ENCODE measurements at places on chromosomes 3 and 15.

DNA sequence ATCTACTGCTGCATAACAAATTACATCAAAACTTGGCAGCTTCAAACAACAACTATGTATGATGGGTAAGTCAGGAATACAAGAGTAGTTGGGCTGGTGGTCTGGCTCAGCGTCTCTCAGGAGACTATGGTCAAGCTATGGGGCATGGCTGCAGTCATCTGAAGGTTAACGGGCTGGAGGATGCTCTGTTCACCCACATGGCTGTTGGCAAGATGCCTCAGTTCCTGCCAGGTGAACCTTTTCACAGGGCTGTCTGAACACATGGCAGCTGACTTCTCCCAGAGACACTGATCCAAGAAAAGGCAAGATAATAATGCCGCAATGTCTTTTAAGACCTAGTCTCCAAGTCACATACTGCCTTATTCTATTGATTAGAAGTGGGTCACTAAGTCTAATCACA lies 63.7 kb downstream of the GPR176 start:
- DNase-seq, result no peak

GRCh38 chr3:186152889-186153292 lies 44.0 kb upstream of the ETV5 start:
- peak; percentile 49 for DNase-seq

DNA sequence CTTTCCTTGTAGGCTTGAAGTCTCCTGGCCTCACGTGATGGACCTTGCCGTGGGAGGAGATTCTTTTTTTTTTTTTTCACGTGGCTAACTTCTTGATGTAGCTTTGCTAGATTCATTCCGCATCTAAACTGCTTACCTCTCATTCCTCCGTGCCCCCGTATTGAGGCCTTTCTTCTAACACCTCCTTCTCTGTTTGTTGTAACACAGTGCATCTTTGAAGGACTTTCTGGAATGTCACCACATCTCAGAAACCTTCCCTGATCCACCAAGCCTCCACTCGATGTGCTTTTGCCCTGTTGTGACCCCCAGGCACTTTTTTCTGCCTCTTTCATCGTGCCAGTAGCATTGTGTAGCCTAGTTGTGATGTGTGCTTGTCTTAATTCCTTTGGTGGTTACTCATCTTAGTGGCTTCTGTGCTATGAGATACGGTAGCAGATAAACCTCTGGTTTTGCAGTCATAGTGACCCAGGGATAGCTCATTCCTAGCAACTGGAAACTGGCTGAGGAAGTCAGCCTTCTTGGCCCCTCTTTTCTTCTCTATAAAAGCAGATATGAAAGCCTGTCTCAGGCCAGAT lies 1.6 kb upstream of the BNC1 start:
- DNase-seq, result no peak

DNA sequence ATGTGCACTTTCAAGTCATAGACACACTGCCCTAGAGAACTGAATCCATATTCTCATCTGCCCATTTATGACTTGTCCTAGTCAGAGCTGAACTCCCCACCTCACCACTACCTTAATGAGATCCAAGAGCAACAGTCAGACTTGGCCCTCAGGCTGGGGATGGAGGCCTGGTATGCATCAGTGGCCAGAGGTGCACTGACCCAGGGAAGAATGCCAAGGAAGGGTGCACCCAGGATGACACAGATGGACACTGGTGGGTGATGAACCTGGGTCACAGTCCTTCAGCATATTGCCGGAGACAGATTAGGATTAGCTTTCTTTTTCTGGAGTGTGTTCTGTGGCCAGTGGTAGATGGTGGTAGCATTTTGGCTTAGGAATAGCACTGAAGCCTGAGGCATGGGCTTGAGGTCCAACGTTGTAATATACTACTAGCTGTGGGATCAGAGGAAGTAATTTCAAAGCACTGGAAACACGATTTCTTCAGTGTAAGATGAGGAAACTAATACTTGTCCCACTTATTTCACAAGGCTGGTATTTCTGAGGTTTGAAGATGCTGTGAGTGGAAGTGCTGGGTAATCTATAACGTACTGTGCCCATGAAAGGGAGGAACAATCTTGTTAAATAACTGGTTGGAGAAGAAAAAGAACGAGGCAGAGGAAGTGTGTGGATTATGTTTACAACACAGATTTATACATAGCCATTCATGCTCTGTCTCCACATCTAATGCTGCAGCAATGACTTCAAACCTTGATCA lies 265.0 kb downstream of the THRB start:
- no peak for DNase-seq

DNA sequence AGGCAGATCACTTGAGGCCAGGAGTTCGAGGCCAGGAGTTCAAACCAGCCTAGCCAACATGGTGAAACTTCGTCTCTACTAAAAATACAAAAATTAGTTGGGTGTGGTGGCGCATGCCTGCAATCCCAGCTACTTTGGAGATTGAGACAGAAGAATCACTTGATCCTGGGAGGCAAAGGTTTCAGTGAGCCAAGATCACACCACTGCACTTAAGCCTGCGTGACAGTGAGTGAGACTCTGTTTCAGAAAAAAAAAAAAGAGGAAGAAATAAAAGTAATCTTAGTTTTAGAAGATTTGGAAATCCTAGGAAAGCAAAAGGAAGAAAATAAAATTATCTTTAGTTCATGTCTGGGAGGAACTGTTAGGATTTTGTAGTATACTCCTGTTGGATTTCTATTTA lies 77.2 kb downstream of the IL12A start:
- DNase-seq, result no peak

- DNase-seq, result no peak
These were observed 302.5 kb upstream of the AZI2 start for GRCh38 chr3:28651159-28651558.

GRCh38 chr3:159380891-159381290 lies 579.0 kb downstream of the MFSD1 start:
- DNase-seq, result no peak

- DNase-seq, result no peak
These were observed 8.5 kb upstream of the HACD2 start for GRCh38 chr3:123593381-123593780.

DNA sequence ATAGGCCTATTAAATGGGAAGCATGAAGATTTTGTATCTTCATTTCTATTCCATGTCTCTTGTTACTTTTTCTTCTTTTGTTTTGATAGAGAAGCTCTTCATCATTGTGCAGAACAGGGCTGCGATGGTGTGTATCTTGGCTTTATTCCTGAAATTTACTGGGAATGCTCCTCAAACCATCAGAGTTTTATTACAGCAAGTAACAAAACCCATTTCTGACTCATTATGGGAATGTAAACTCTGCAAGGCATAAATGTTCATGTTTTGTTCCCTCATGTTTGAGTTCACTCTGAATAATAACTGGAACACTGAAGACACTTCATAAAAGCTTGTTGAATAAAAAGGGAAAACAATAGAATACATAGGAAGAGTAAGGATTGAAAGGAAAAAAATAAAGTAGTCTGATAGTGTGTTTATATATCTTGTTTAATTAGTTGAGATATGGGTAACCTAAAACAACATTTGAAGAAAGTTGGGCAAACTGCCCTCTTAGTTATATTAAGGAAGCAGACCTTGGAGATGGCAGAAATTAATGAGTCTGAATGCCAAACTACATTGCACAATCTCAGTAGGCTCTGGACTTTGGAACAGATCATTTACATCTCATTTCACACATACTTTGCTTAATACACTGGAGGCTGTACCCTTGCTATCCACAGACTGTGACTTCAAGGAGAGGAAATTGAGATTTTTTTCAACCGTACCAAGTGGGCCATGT lies 521.5 kb downstream of the GRM7 start:
- DNase-seq, result no peak

- DNase-seq, result no peak
These were observed 40.8 kb upstream of the CD47 start for GRCh38 chr3:108131475-108132134.

DNA sequence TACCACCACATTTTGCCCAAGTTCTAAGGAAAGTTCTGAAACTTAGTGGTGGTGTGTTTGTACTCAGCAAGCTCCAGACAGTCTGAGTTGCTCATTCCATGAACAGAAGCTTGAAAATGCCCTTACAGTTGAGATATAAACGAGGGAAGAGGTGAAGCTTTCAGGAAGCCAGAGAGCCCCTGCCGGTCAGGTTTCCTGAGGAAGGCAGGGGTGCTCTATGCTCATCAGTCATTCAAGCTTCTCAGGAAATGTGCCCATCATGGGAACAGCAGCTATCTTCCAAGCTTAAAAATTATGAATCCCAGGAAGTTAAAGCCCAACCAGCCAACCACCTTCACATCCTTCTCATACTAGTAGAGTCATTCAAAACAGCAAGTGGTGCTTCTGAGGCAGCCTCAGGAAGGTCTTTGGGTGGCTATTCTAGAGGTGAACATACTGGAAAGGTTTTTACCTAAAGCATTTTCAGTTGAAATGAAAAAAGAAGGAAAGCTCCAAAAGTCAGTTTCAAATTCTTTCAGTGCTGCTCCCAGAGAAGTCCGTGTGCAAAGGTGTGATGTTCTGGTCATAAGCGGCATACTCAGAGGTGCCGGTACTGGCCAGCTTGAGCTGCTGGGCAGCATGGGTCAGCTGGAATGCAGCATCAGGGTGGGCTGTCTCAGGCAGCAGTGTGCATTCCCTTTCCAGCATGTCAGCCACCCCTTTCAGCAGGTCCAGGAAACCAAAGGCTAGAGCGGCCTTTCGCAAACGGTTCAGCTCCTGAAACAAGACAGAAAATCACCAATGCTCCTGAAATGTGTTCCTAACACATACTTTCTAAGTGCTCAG lies 31.8 kb downstream of the INTS14 start:
- DNase-seq, result no peak

DNA sequence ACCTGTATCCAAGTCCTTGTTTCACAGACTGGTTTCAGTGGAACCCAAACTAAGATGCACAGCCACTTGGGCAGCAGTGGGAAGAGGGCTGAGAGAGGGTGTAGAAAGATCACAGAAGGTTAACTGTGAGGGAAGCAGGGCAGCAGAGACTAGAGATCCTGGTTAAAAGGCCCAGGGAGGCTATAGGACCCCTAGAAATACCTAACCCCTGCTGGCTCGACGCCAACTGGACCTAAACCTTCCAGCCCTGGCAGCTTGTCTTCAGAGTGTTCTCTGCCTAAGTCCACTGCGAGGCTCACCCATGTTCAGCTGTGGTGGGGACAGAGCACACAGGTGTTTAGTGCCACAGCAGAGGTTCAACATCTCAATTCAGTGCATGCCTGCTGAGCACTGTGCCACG lies 96.5 kb downstream of the ZNF621 start:
- no peak for DNase-seq

DNA sequence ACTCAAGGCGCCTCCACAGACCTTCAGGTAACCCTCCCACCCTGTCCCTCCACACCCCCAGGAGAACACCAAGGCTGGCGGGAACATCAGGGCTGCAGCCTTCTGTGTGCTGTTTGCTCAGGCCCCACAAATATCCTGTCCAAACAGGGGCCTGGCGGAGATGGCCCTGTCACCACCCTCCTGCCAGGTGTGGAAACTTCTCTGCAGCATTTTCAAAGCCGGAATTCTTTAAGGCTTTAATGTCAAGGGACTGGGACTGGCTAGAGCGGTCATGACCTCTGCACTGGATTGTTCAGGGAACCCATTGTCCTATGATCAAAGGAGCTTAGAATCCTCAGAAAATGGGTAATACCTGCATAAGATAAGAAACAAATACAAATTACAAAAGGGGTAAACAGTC lies 46.6 kb downstream of the FBLN2 start:
- DNase-seq, result no peak

DNA sequence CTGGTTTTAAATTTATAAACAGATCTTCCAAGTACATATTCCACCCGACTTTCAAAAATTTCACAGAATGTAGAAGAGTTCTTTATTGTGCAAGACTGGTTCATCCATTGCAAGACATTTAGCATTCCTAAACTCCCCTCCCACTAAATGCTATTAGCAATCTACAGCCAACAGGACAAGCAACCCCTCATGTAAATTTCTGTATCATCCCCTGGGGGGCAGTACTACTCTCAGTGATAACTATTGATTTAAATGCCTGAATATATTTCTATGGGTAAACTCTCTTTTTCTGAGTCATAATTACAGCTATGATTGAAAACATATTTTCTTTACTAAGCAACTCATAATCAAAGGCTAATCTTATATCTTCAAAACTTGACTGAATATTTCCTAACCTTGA lies 10.7 kb upstream of the SLC15A2 start:
- no peak for DNase-seq

GRCh38 chr15:37880009-37880834 lies 54.2 kb upstream of the TMCO5A start:
- no peak for DNase-seq

GRCh38 chr3:138369151-138369900 lies 20.9 kb downstream of the MRAS start:
- no peak for DNase-seq

- no peak for DNase-seq
These were observed 480.7 kb upstream of the ADAMTS9 start for GRCh38 chr3:65168547-65168946.

GRCh38 chr3:133115176-133115575 lies 77.0 kb downstream of the TMEM108 start:
- DNase-seq, result no peak

GRCh38 chr15:99057020-99057419 lies 47.9 kb upstream of the SYNM start:
- no peak for DNase-seq

DNA sequence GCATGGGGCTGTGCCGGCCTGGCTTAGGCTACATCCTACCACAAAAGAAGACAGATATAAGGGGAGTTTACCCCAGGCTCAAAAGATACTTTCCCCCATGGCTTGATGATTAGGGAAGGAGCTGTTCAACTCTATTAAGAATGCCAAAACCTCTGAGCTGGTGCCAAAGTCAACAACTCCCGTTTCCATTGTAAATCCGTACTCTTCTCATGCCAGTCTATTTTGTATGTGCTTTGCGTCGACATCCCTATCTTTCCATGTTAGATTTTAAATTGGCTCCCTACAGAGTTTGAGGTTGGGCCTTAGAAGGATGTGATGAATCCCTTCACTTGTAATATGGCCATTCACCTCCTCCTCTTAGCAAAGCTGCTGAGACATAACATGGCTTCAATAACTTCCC lies 46.9 kb downstream of the RLBP1 start:
- no peak for DNase-seq

DNA sequence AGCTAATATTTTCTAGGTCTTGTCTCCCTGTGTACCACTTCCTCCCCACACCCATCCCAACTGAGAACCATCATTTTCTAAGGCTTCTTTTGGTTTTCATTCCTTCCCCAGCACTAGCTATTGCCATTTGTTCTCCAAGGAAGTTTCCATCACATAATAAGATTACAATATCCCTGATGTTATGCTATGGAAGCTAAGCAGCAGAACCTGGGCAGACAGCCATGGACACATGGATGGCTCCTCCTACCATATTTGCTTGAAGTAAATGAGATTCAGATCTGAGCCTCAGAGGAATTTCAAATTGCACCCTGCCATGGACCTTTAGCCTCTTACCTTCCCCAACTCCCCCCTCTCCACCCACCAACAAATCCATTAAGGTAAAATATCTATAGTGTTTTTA lies 31.5 kb downstream of the GASK1A start:
- DNase-seq, result no peak

DNA sequence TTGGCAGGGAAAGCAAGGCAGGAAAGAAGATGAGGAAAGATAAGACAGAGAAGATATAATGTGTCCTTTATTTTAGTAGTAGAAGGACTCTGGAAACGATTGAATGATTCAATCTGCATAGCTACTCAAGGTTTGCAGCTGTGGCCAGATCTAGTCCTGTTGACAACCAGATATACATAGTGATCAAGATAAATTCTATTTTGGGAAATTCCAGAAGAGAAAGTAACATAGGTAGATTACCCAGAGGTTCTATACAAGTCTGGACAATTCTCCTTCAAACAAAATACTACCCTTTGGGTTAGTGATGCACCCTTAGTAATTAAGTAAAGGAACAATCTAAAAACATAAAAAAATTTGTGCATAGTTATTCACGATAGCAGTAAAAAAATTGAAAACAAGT lies 9.4 kb downstream of the TERC start:
- no peak for DNase-seq

GRCh38 chr15:45457220-45457619 lies 65.3 kb downstream of the SLC30A4 start:
- DNase-seq, result no peak

Measured in GM12891 (cell line).